ENCODE measurements at places on chromosomes 2 and 18. TPM values are rescaled to one million over a fixed set of nuclear protein-coding genes. Genes with fewer than 3 reads are reported as not detected.

GRCh38 chr2:172313715-172314341 lies 113.6 kb upstream of the ITGA6 start:
- DNase-seq, result no peak
- no peak overlapping the region for H3K4me3 ChIP-seq
- no peaks in the 10 kb centered on the region for H3K27me3 ChIP-seq
- H3K4me1 ChIP-seq, result no peaks in the 10 kb centered on the region
- no peak overlapping the region for H3K27ac ChIP-seq

DNA sequence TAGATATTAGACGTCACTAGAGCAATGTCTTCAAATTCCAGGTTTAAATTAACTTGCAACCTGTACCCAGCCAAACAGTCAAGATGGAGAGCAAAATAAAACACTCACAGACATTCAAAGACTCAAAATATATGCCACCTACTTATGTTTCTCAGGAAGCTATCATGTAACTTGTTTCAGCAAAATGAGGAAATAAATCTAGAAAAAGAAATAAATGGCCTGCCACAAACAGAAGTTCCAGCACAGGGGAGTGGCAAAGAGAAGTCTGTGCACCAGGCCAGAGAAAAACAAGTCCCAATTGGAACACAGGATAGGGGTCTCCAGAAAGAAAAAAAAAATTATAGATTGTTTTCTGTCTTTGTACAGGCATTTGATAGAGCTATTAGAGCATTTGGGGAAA lies 96.7 kb downstream of the LRP2 start:
- H3K27me3 ChIP-seq, result no peaks in the 10 kb centered on the region
- H3K27ac ChIP-seq, result no peak overlapping the region
- H3K4me3 ChIP-seq, result no peak overlapping the region
- no peaks in the 10 kb centered on the region for H3K4me1 ChIP-seq

Gene ATP6V1C2
- total RNA-seq, result 1.4 TPM

Gene C2orf78
- not detected for total RNA-seq

Gene SLC4A3
- 0.72 TPM for total RNA-seq
